NCI-H1694 treated with DMSO at 0.1 percent for 48 hours (cell line): ENCODE measurements at places on chromosomes 12 and 14.

DNA sequence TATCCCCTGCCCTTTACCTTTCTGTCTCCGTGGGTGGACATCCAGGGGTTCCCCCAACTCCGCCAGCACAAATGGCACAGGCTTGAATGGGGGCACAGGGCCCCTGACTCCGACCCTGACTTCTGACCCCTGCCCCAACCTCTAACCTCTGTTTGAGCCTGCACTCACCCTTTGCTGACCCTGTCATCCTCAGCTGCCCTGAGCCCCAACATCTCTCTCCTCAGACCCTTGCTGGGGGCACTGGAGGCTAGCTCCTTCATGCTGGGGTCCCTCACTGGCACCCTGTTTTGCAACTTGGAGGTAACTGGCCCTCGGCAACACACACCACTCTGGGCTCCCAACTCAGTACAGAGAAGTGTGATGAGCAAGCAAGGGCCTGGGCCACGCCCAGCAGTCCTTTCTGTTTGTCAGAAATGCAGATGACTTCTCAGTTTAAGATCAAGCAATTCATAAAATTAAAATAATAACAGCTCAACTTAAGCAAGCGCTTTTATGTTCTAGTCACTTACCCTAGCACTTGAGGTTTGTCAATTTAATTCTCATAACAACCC lies 2.1 kb downstream of the IFI27 start:
- DNase-seq, result no peak

DNA sequence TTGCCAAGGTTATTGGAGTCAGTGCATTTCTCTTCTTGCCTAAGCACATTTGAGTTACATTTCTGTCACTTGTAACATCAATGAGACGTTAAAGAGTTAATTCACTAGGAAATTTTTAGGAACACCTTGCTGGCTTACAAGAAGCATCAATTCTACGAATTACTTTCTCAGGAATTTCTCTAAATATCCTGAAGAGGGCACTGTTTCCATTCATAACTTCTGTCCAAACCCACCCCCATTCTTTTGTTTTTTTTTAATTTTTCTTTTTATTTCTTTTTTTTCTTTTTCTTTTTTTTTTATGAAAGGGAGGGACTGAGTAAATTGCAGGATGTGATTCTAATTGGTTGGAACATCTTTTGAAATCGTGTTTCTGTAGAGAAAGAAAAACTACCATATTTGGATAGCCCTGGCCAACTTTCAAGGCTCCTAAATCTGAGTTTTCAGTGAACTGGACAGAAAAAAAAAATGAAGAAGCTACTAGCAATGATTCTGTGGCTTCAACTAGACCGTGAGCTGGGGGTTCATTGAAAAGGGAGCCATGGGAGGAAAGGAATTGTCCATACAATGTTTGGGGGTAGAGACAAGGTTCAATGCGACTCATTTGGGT lies 285.3 kb downstream of the DAD1 start:
- no peak for DNase-seq

DNA sequence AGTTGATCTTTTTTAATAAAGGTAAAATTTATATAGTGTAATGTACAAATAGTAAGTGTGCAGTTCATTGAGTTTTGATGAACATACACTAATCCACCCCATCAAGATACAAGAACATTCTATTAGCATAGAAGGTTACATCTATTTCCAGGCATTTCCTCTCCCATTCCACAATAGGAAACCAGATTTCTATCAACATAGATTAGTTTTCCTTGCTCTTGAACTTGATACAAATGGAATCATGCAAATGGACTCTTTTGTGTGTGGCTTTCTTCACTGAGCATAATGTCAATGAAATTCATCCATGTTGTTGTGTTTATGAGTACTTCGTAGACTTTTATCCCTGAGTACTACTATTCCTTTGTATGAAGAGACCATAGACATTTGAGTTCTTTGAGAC lies 10.8 kb downstream of the STYX start:
- no peak for DNase-seq

GRCh38 chr12:102163383-102163782 lies 34.2 kb downstream of the PMCH start:
- no peak for DNase-seq

DNA sequence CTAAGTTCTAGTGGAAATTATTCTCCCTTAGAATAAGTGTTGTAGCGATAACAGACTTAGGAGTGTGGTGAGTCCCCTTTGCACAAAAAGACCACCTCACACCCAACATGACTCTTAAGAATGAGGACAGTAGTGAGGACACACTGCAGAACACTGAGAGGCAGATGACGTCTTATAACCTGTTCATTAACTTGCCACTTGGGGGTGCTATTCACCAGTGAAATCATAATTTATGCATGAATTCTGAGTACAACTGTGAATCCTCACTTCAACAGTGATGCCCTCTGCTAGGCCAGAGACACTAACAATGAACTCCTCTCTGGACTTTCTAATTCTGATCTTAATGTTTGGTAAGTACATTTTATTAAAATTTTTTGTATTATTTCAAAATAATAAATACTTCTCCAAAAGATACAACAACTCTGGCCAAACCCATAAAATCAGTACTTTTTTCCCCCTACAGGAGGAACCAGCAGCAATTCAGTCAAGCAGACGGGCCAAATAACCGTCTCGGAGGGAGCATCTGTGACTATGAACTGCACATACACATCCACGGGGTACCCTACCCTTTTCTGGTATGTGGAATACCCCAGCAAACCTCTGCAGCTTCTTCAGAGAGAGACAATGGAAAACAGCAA lies 274.7 kb downstream of the DAD1 start:
- peak; percentile 28 for DNase-seq

- no peak for DNase-seq
Observed at GRCh38 chr12:27873010-27873409, 93.0 kb upstream of the MANSC4 start.

DNA sequence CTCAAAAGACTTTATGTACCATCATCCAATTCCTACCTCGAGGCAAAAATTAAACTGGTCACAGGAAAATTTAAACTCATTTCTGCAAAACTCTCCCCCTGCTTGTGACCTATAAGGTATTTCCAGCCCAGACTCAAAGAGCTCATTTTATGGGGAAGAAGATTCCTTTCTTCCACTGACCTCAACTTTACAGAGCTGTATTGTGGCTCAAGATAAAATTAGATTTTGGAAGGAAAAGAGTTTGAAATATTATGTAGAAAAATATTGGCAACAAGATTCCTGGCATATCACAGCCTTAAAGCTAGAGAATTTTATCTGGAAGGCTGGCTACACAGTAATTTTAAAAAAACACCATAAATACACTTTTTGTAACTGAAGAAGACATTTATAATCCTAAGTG lies 91.7 kb downstream of the STXBP6 start:
- no peak for DNase-seq

DNA sequence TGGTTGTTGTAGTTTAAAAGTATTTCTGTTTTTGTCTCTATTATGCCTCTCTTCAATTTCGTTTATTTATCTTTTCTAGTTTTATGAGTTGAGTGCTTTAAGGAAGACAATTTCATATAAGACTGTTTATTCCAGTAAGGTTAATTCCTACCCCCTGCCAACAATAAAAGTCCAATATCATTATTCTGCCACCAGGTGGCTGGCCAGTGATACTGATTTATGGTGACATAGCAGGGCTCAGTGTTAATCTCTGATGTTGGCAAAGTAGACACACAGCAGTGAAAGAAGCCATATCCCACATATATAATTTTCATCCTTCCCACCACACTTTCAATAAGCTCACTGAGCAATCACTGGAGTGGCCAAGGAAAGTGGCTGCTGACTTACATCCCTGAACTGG lies 69.0 kb upstream of the BMP4 start:
- DNase-seq, result no peak

- DNase-seq, result no peak
Observed at GRCh38 chr14:97395068-97395467, 597.9 kb downstream of the VRK1 start.

DNA sequence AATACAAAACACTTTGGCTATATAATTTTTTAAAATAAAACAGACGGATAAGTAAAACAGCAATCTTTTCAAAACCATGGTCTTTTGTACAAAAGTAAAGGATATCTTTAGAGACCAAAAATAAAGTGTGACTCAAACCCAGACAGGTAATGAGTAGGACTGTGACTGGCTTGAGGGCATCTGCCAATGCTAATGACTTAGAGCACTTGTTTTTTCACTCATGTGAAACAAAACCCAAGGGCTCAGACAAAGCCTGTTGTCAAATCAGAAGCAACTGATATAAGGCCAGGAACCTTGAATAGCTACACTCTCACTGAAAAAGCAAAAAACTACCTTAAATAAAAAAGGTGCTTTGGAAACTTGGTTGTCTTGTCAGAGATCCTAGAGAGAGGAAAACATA lies 357.4 kb downstream of the TMEM117 start:
- DNase-seq, result no peak
